ENCODE measurements at places on chromosomes 6 and 20. TPM values are rescaled to one million over a fixed set of nuclear protein-coding genes. Genes with fewer than 3 reads are reported as not detected.

The ARMH2 gene
- not detected for total RNA-seq

The LINC00237 gene
- not detected for total RNA-seq

The AGPAT4 gene
- total RNA-seq = 5.5 TPM

The WASF1 gene
- total RNA-seq = 11.0 TPM

The CABLES2 gene
- 4.0 TPM for total RNA-seq

The RAET1L gene
- total RNA-seq = 0.47 TPM

The L3MBTL3 gene
- 3.6 TPM for total RNA-seq

The VNN1 gene
- 0.06 TPM for total RNA-seq

The FAXC gene
- total RNA-seq = 5.1 TPM

The BPIFB1 gene
- not detected for total RNA-seq

The MCHR2 gene
- not detected for total RNA-seq

The HLA-DOA gene
- 0.50 TPM for total RNA-seq

The C6orf141 gene
- 20.9 TPM for total RNA-seq

The HLA-DPB1 gene
- not detected for total RNA-seq

The PACSIN1 gene
- not detected for total RNA-seq

The GPX5 gene
- total RNA-seq = not detected

The EYS gene
- total RNA-seq = 0.02 TPM

The SLC35D3 gene
- 0.07 TPM for total RNA-seq

The CPXM1 gene
- not detected for total RNA-seq

The GRM1 gene
- 0.07 TPM for total RNA-seq

The CST2 gene
- 0.53 TPM for total RNA-seq

The BTBD3 gene
- 10.0 TPM for total RNA-seq

The CAGE1 gene
- total RNA-seq = 0.10 TPM

The SOX18 gene
- total RNA-seq = 2.8 TPM

The OR2J3 gene
- total RNA-seq = not detected

The SIRPA gene
- 25.2 TPM for total RNA-seq

The LY86 gene
- total RNA-seq = not detected

The ANGPT4 gene
- 0.03 TPM for total RNA-seq

The BACH2 gene
- total RNA-seq = 0.33 TPM

The GINM1 gene
- 27.5 TPM for total RNA-seq

The ECT2L gene
- total RNA-seq = not detected

The TRIM40 gene
- total RNA-seq = not detected

The MPC1 gene
- total RNA-seq = 4.3 TPM

The MBOAT1 gene
- 2.5 TPM for total RNA-seq

The CEP162 gene
- 1.9 TPM for total RNA-seq

The OXT gene
- not detected for total RNA-seq

The MAS1 gene
- total RNA-seq = not detected

The MAPK13 gene
- 1.3 TPM for total RNA-seq

The ROS1 gene
- 0.29 TPM for total RNA-seq

The LY6G6F gene
- total RNA-seq = not detected

The DACT2 gene
- 0.65 TPM for total RNA-seq

The AGER gene
- total RNA-seq = 1.5 TPM

The MMP24 gene
- total RNA-seq = 20.6 TPM

The PROKR2 gene
- total RNA-seq = not detected

The DPPA5 gene
- not detected for total RNA-seq

The PACRG gene
- total RNA-seq = not detected

The XKR7 gene
- not detected for total RNA-seq

The PNPLA1 gene
- not detected for total RNA-seq
